ENCODE measurements at places on chromosomes 6 and 20. TPM values are rescaled to one million over a fixed set of nuclear protein-coding genes. Genes with fewer than 3 reads are reported as not detected.

DNA sequence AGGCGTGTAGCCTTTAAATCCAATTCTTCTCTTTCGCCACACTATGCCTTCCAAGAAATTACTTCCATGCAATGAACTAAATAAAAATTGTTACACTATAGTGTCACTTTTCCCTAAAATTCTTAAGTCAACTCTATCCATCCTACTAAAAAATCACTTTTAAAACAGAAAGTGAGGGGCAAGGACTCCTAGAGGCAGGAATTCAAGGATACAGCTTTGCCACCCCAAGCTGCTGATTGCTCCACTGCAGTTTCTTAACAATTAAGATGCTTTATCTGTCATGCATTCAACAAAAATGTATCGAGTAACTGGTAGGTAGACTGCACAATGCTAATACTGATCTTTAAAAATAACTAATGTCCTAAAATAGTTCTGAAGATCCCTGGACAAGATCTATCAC, 4.3 kb downstream of the MCM9 start:
- no peak for DNase-seq

DNA sequence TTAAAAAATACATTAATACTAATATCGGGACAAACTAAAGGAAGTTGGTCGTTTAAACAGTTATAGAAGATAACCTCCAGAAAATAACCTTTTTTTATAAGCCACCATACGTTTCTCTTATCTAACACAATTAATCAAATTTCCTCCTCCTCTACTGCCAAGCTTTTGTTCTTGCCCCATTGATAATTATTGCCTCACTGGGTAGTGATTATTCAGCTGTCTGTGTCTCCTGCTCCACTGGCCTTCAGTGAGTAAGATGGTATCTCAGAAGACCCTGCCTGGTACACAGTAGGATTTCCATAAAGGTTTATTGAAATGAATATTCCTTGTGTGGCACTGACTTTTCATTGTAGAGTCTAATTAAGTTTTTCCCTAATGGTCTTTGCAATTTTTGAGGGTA, 165.5 kb upstream of the SCGN start:
- no peak for DNase-seq

- DNase-seq, result peak; percentile 66
These were observed 14.1 kb upstream of the HCK start for GRCh38 chr20:32037929-32038328.

- peak; percentile 54 for DNase-seq
These were observed 1.1 kb downstream of the NDRG3 start for GRCh38 chr20:36744764-36745191.

CST7 gene
- not detected for total RNA-seq

COL10A1 gene
- 40.1 TPM for total RNA-seq
